Activated CD4-positive, alpha-beta T cell treated with anti-CD3 and anti-CD28 coated beads, Interleukin-2, amount 10 ng/mL, durations not matched to agents 24 days and 14 days (primary cell): ENCODE measurements at places on chromosomes 7 and 10. TPM values are rescaled to one million over a fixed set of nuclear protein-coding genes. Genes with fewer than 3 reads are reported as not detected.

Gene PLEKHA8
- total RNA-seq, result 10.5 and 10.7 TPM in 2 replicates

Gene ACBD7
- total RNA-seq, result 1.0 and 1.3 TPM in 2 replicates

Gene VENTX
- total RNA-seq, result not detected in 2 replicates

Gene CYP17A1
- total RNA-seq, result not detected in 2 replicates

Gene RPEL1
- total RNA-seq, result not detected in 2 replicates

DNA sequence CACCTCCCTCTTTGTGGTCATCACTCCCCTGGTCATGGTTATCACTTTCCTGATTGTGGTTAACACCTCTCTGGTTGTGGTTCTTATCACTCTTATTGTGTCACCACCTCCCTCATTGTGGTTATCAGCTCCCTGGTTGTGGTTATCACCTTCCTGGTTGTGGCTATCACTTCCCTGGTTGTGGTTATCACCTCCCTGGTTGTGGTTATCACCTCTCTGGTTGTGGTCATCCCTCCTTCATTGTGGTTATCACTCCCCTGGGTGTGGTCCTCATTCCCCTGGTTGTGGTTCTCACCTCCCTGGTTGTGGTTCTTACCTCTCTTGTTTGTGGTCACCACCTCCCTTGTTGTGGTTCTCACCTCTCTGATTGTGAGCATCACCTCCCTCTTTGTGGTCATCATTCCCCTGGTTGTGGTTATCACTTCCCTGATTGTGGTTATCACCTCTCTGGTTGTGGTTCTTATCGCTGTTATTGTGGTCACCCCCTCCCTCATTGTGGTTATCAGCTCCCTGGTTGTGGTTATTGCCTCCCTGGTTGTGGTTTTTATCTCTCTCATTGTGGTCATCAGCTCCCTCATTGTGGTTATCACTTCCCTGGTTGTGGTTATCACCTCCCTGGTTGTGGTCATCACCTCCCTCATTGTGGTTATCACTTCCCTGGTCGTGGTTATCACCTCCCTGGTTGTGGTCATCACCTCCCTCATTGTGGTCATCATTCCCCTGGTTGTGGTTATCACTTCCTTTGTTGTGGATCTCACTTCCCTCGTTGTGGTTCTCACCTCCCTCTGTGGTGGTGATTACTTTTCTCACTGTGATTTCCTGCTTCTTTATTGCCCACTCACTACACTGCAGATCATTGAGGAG lies 106.7 kb downstream of the GPR26 start:
- H3K4me3 ChIP-seq, result no peak overlapping the region
- H3K36me3 ChIP-seq, result peaks cover 4% of the 10 kb centered on the region
- H3K27ac ChIP-seq, result peak overlapping the region; percentile 69
- peaks cover 5% of the 10 kb centered on the region for H3K27me3 ChIP-seq
- peak; percentile 62 for DNase-seq

DNA sequence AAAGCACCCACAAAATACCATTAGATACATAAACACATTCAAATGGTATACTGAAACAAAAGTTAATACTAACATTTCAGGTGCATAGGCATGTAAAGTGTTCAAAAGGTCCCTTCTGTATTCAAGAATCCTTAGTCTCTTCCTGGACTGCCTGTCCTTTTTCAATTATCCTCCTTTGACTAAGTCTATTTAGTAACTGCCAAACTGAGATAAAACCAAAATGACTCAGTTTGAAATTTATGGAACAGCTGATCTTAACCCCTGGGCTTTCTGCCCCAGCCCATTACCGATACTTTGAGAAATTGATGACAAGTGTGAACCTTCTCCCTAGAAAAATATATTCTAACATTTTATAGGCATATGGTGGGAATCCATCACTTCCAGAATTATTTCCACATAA lies 5.4 kb downstream of the EPC1 start:
- no peak overlapping the region for H3K27ac ChIP-seq
- no peaks in the 10 kb centered on the region for H3K27me3 ChIP-seq
- DNase-seq, result no peak
- H3K36me3 ChIP-seq, result peaks cover 34% of the 10 kb centered on the region
- H3K4me1 ChIP-seq, result peaks cover 47% of the 10 kb centered on the region
- peak overlapping the region; percentile 21 for H3K4me3 ChIP-seq

GRCh38 chr10:14904316-14904732 lies 25.7 kb downstream of the SUV39H2 start:
- peaks cover 54% of the 10 kb centered on the region for H3K36me3 ChIP-seq
- H3K27ac ChIP-seq, result no peak overlapping the region
- no peak overlapping the region for H3K4me3 ChIP-seq
- peak; percentile 76 for DNase-seq
- no peaks in the 10 kb centered on the region for H3K27me3 ChIP-seq

DNA sequence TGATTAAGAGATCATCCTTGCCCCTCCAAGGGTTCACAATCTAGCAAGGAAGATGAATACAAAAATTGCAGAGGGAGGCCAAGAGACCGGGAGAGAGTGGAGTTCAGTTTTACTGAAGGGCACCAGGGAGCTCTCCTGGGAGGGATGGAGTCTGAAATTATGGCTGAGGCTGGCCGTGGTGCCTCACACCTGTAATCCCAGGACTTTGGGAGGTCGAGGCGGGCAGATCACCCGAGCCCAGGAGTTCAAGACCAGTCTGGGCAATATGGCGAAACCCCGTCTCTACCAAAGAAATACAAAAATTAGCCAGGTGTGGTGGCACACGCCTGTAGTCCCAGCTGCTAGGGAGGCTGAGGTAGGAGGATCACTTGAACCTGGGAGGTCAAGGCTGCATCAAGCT lies 51.4 kb upstream of the MXI1 start:
- H3K27ac ChIP-seq, result no peak overlapping the region
- no peak overlapping the region for H3K4me3 ChIP-seq
- H3K4me1 ChIP-seq, result peaks cover 46% of the 10 kb centered on the region
- no peak for DNase-seq
- H3K36me3 ChIP-seq, result peaks cover 5% of the 10 kb centered on the region

- no peak overlapping the region for H3K4me3 ChIP-seq
- H3K36me3 ChIP-seq, result no peaks in the 10 kb centered on the region
- peaks cover 31% of the 10 kb centered on the region for H3K27me3 ChIP-seq
- no peaks in the 10 kb centered on the region for H3K4me1 ChIP-seq
- H3K27ac ChIP-seq, result no peak overlapping the region
These were observed 194.1 kb downstream of the EMX2 start for GRCh38 chr10:117736655-117737054.

DNA sequence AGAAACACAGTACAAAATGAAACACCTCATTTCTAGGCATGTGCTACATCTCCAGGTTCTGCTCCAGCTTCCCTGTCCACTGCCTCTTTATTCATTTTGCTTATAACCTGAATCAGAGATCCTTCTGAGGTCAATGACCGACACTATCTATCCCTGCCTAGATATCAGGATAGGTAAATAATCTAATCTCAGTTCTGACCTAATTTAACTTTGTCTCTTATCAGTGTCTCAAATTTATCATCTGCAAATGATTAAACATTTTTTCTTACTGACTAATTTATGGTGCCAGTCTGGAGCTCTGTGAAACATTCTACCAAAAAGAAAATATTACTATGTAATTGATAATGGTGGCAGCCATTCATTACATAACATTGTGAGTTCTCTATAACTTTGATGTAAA lies 61.1 kb downstream of the SGCE start:
- no peak for DNase-seq
- no peaks in the 10 kb centered on the region for H3K4me1 ChIP-seq
- no peak overlapping the region for H3K4me3 ChIP-seq
- no peak overlapping the region for H3K27ac ChIP-seq
- H3K36me3 ChIP-seq, result no peaks in the 10 kb centered on the region

GRCh38 chr7:7539152-7539551 lies 3.5 kb upstream of the COL28A1 start:
- H3K27me3 ChIP-seq, result peaks cover 32% of the 10 kb centered on the region
- H3K4me3 ChIP-seq, result no peak overlapping the region
- no peaks in the 10 kb centered on the region for H3K36me3 ChIP-seq
- no peak overlapping the region for H3K27ac ChIP-seq

GRCh38 chr7:80263821-80264220 lies 129.2 kb downstream of the GNAI1 start:
- no peak overlapping the region for H3K27ac ChIP-seq
- no peaks in the 10 kb centered on the region for H3K36me3 ChIP-seq
- H3K4me1 ChIP-seq, result no peaks in the 10 kb centered on the region
- no peak overlapping the region for H3K4me3 ChIP-seq

DNA sequence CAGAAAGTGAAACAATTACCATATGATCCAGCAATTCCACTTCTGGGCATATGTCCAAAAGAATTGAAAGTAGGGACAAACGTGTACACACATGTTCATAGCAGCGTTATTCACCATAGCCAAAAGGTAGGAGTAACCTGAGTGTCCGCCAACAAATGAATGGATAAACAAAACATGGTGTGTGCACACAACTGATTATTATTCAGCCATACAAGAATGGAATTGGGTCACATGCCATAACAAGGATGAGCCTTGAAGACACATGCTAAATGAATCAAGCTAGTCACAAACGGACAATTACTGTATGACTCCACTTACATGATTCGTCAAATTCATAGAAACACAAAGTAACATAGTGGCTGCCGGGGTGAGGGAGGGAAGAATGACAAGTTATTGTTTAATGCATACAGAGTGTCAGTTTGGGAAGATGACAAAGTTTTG lies 4.1 kb upstream of the OIT3 start:
- H3K4me1 ChIP-seq, result peaks cover 5% of the 10 kb centered on the region
- DNase-seq, result no peak
- H3K4me3 ChIP-seq, result no peak overlapping the region
- no peak overlapping the region for H3K27ac ChIP-seq

- peaks cover 2% of the 10 kb centered on the region for H3K4me1 ChIP-seq
- peaks cover 11% of the 10 kb centered on the region for H3K27me3 ChIP-seq
- no peaks in the 10 kb centered on the region for H3K36me3 ChIP-seq
- H3K27ac ChIP-seq, result no peak overlapping the region
These were observed 234.0 kb upstream of the PITRM1 start for GRCh38 chr10:3406556-3406955.

GRCh38 chr7:94974423-94974822 lies 67.0 kb downstream of the PPP1R9A start:
- no peak for DNase-seq
- no peak overlapping the region for H3K27ac ChIP-seq

- H3K27me3 ChIP-seq, result no peaks in the 10 kb centered on the region
- H3K4me3 ChIP-seq, result no peak overlapping the region
- H3K4me1 ChIP-seq, result no peaks in the 10 kb centered on the region
These were observed 283.5 kb upstream of the PPP2R2D start for GRCh38 chr10:131617113-131617858.

GRCh38 chr7:30112103-30112713 lies 22.6 kb upstream of the MTURN start:
- DNase-seq, result no peak
- no peaks in the 10 kb centered on the region for H3K27me3 ChIP-seq
- no peak overlapping the region for H3K4me3 ChIP-seq
- peaks cover 2% of the 10 kb centered on the region for H3K36me3 ChIP-seq
- peaks cover 3% of the 10 kb centered on the region for H3K4me1 ChIP-seq

- H3K4me1 ChIP-seq, result no peaks in the 10 kb centered on the region
- no peak overlapping the region for H3K4me3 ChIP-seq
- H3K27me3 ChIP-seq, result peaks cover 6% of the 10 kb centered on the region
- no peak for DNase-seq
These were observed 101.8 kb downstream of the DYNC1I1 start for GRCh38 chr7:95874129-95874528.

- H3K4me3 ChIP-seq, result no peak overlapping the region
- H3K36me3 ChIP-seq, result no peaks in the 10 kb centered on the region
- no peaks in the 10 kb centered on the region for H3K27me3 ChIP-seq
- no peak overlapping the region for H3K27ac ChIP-seq
- no peak for DNase-seq
These were observed 332.2 kb upstream of the MTPN start for GRCh38 chr7:136309407-136309806.

- H3K4me3 ChIP-seq, result no peak overlapping the region
- H3K27ac ChIP-seq, result no peak overlapping the region
- H3K36me3 ChIP-seq, result no peaks in the 10 kb centered on the region
- peaks cover 3% of the 10 kb centered on the region for H3K4me1 ChIP-seq
- H3K27me3 ChIP-seq, result peaks cover 8% of the 10 kb centered on the region
- DNase-seq, result no peak
These were observed 179.0 kb downstream of the DGKI start for GRCh38 chr7:137667633-137668387.

DNA sequence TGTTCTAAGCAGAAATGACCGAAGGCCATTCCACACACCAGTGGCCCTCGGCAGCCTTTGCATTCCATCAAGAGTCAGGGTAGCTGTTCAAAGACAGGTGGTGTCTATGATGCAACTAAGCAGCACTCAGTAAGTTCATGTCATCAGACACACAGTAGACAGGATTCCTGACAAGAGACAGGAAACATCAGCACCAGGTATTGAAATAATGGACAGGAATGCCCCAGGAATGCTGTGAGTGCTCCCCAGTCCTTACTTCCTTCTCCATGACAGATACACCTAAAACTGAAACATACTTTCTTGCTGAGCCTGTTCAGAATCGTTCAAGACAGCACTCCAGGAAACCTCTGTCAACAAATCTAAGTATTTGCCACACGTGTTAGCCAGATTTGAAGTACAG lies 204.4 kb downstream of the TPST1 start:
- peaks cover 10% of the 10 kb centered on the region for H3K4me1 ChIP-seq
- no peak for DNase-seq
- H3K4me3 ChIP-seq, result no peak overlapping the region
- no peaks in the 10 kb centered on the region for H3K36me3 ChIP-seq

GRCh38 chr7:101884671-101885596 lies 67.5 kb downstream of the CUX1 start:
- no peaks in the 10 kb centered on the region for H3K36me3 ChIP-seq
- DNase-seq, result peak; percentile 66
- H3K27ac ChIP-seq, result peak overlapping the region; percentile 54
- H3K27me3 ChIP-seq, result no peaks in the 10 kb centered on the region

GRCh38 chr7:30965372-30965771 lies 1.6 kb downstream of the GHRHR start:
- H3K27me3 ChIP-seq, result peaks cover 6% of the 10 kb centered on the region
- DNase-seq, result peak; percentile 31
- no peaks in the 10 kb centered on the region for H3K4me1 ChIP-seq
- no peak overlapping the region for H3K27ac ChIP-seq
- H3K4me3 ChIP-seq, result no peak overlapping the region

DNA sequence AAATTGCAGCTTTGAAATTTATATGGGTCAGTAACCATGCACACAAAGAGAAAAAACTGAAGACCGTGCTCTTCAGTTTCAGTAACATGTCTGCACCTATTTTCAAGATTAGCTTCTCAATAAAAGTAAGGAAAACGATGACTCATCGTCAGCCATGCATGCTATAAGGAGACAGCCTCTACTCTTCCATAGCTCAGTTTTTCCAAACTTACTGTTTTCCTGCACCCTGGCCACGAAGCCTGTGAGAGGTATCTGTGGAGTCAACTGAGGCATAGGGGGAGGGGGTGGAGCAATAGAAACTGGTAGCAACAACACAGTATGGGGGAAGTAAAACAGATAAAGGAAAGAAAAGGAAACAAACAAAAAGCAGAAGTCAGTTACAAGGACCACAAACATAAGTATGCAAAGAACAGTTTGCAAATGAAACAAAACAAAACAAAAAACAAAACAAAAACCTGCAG lies 58.0 kb downstream of the PDSS1 start:
- H3K4me3 ChIP-seq, result peak overlapping the region; percentile 8

DNA sequence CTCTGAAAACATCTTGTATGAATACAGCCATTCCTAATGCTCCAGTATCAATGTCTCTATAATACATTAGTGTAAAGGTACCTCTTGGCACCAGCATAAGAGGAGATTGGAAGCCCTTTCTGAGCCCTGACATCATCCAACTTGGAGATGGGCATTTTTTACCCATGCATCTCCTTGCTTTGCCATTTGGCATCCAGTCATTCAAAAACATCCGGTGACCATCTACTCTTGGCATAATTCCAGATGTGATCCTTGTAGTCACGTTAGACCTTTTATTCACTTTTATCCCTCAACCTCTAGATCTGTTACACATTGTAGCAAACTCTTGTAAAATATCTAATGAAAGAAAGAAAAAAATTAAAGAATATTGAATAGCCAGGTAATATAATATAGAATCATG lies 17.9 kb upstream of the SGMS1 start:
- H3K27me3 ChIP-seq, result peaks cover 49% of the 10 kb centered on the region
- no peak for DNase-seq
- H3K36me3 ChIP-seq, result no peaks in the 10 kb centered on the region
